ENCODE measurements at places on chromosomes 5 and 9.

GRCh38 chr5:73701566-73701965 lies 75.6 kb downstream of the ARHGEF28 start:
- DNase-seq: no peak

DNA sequence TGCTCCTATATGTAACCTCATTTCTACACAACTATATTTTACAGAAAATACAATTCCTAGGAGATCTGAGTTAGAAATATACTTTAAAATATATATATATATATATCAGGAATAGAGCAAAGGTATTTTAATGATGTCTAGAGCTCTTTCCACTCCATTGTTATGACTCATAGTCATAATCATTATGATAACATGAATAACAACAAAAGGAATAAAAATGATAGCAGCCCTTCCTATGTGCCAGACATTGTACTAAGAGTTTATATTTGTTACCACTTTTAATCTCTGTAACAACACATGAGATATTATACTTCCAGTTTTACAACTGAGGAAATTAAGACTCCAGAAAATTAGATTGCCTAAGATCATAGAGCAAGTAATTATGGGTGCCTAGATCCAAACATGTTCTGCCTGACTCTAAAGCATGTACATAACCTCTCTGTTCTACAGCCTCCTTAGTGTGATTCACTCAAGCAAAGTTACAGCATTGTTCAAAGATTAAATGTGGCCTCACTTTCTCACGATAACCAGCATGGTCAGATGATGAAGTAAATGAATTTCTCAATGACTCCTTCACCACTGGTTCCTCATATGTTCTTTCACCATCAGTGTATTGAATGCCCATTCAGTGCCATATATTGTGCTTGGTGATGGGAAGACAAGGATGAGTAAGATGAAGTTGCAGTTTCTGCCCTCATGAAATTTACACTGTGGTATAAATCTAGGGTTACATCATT lies 452.1 kb downstream of the EFNA5 start:
- no peak for DNase-seq

DNA sequence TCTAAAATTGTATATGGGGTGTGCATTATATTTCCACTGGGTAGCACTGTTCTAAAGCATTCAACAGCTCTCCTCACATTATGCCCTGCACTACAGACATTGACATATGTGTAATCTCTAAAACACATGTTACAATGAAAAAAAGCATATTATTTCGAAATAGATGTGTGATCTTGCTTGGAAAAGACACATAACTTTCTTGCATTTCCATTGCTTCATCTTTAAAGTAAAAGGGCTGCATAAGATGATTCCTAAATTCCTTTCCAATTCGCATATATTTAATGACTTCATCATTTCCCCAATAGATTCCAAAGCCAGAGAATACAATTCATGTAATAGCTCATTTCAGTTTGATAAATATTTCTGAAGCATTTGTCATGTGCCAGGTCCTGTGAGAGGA lies 566.9 kb downstream of the PDE4D start:
- no peak for DNase-seq

- peak; percentile 46 for DNase-seq
These were observed 103.8 kb downstream of the RPS23 start for GRCh38 chr5:82174128-82174918.

GRCh38 chr9:135502873-135503321 lies 2.4 kb downstream of the MRPS2 start:
- DNase-seq: no peak

DNA sequence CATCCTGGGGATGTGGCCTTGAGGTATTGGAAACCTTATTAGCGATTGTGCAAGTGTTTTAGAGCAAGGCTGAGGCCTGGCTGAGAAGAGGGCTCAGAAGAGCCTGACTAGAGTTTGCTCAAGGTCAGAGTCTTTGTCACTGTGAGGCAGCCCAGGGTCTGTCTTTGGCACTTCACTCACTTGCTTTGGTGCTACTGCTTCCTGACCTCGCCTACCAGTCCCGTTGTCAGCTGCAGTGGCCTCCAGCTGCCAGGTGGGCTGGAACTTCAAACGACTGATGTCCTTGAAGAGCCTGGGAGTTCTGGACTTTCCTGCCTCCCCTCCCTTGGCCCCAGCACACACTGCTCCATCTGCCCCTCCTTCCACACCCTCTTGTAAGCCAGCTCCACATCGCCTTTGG lies 228.0 kb downstream of the SNX18 start:
- no peak for DNase-seq

DNA sequence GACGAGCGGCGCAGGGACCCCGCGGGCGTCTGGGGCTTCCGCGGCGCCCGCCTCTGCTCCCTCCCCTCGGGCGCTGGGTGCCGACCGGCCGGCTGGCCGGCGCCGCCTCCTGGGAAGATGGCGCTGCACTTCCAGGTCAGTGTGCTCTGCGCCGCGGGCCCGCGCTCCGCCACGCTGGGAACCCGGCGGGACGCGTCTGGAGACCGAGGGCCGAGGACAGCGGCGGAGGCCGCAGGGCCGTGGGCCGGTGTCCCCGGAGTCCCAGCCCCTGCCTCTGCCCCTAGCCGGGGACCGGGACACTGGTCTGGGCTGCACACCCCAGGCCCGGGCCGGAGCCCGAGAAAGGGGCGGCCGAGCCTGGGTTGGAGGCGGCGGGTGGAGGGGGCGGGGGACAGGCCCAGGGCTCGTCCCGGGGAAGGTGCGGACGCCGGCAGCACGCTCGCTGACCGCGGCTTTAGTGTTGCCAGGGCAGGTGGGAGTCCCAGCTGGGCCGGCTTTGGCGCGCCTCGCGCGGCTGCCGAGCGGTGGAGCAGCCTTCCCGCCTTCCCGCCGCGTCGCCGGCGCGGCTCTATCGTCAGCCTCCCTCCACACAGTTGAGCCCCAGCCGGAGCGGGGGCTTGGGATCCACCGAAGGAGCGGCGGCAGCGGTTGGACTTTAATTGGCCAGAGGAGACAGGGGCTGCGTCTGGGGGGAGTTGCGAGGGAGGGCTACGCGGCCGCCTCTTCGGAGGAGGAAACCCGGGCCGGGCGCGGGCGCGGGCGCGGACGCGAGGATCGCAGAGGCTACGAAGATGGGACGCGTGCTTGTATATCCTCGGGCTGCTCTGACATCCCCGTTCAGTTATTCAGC lies at the start of gene RANBP17:
TSS of gene RANBP17 (plus strand) at position 102 of the 850 bp plus-strand sequence.
- DNase-seq: no peak

DNA sequence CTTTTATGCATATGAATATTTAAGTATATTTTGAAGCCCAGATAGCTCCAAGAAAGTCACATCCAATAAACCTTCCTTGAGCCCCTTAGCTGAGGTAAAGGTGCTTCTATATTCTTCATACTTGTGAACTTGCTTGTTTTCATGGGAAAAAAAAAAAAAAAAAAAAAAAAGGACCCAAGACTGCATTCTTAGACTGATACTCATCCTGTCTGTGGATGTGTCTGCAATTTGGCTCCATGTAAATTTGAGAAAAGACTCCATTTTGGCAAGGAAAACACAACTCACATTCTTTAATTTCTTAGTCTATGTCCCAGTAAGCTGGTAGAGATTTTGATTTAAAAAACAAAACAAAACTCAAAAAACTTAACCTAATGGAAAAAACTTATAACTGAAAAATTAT lies 238.3 kb downstream of the FBXL17 start:
- no peak for DNase-seq

DNA sequence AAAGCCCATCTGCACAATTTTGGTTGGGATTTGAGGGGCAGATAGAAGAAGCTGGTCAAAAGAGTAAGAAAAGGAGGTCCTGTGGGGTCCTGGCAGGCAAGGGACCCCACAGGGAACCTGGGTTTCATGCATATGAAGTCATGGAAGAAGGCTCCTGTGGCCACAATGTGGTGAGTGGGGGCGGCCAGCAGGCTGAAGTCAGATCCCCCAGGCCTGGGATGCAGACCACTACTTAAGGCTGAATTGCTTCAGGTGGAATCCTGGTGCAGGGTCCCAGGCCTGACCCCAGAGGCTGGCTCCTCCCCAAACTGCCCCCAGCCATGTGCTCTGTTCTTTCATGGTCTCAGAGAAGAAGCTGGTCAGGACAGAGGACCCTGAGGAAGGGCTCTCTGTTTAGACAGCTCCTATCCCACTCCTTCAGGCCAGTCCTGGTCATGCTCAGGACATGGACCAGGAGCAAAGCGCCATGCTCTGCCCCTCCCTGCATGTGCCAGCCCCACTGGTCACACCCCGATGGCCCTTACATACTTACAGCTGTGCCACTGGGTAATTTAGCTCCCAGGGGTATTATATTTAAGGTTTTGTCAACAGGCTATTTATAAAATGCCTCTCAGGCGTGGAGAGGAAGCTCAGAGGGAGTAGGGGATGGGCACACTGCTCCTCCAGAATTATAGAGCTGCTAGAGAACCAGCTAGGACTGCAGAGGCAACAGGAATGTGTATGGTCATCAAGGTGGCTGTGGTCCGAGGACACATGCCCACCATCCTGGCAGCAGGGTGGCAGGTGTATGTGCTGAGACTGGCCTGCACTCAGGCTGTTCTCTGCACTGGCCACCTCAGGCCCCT lies 33.4 kb downstream of the C5orf15 start:
- no peak for DNase-seq

DNA sequence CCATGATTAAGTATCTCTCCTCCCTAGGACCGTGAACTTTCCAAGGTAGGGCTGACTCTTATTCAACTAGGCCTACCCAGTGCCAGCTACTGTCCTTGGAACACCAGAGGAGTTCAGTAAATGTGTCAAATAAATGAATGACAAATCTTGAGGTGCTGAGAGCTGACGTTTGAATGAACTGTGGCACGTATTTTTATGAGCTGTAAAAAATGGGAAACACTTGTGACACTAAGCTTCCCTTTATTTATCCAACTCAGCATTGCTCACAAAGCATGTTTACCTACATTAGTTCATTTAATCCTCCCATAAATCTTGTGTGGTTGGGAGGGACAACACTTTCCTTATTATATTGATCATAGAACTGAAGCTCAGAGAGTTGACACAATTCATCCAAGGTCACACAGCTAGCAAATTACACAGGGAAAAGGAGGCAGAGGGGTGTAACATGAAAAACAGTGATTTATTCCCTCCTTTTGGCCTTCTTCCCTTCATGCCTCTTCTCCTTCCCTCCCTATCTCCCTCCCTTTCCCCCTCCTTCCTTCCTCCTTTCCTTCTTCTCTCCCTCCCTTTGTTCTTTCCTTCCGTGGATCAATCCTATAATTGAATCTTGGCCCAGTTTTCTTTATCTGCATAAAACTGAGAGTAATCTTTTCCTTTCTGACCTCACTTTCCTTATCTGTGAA lies 412.6 kb downstream of the DMRT2 start:
- no peak for DNase-seq

- DNase-seq: no peak
These were observed 1.5 kb upstream of the TEX10 start for GRCh38 chr9:100354121-100354800.

- DNase-seq: no peak
These were observed 271.6 kb upstream of the MAP3K1 start for GRCh38 chr5:56543441-56544388.

- DNase-seq: no peak
These were observed 63.9 kb downstream of the MAT2B start for GRCh38 chr5:163569284-163569683.

DNA sequence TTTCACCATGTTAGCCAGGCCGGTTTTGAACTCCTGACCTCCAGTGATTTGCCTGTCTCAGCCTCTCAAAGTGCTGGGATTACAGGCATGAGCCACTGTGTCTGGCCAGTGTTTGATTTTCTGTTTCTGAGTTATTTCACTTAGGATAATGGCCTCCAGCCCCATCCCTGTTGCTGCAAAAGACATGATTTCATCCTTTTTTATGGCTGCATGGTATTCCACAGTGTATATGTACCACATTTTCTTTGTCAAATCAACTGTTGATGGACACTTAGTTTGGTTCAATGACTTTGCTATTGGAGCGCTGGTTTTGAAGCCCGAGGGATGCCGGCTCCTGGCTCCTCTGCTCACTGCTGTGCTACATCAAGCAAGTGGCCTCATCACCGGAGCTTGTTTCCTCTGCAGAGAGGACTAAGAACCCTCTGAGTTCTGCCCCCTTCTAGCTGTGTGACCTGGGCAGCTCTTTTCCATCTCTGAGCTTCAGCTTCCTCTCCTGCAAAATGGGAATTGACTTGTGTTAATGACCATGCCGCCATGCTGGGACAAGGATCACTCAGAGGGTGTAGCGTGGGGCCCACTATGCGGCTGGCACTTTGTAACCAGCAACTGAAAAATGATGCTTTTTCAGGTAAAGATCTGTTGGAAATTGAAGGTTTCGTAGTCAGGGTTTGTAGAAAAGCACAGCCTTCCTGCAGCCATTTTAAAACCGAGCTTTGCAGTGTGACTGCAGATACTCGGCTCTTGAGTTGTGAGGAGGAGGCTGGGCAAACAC lies 4.6 kb upstream of the NEURL1B start:
- no peak for DNase-seq

- DNase-seq: no peak
These were observed 105.5 kb upstream of the PITX1 start for GRCh38 chr5:135139381-135140134.

DNA sequence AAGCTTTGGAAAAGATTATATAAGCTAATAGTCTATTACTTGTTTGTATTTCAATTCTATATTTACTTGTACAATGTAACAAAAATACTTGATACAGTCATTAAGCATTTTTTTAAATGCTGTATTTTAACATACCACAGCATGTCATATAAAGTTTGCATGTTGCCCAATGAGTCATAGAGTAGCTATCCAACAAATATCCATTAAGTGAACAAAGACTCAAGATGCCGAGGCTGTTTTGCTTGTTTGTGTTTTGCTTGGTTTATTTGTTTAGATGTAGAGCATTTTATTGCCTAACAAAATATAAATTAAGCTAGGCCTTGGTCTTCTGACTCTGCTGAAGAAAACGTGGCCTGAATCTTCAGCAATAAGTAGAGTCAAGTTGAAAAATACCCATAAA lies 1584.3 kb upstream of the NUDT12 start:
- no peak for DNase-seq

GRCh38 chr5:23996525-23996924 lies 489.1 kb downstream of the PRDM9 start:
- no peak for DNase-seq

- no peak for DNase-seq
These were observed 522.9 kb downstream of the CCDC171 start for GRCh38 chr9:16075696-16076095.

DNA sequence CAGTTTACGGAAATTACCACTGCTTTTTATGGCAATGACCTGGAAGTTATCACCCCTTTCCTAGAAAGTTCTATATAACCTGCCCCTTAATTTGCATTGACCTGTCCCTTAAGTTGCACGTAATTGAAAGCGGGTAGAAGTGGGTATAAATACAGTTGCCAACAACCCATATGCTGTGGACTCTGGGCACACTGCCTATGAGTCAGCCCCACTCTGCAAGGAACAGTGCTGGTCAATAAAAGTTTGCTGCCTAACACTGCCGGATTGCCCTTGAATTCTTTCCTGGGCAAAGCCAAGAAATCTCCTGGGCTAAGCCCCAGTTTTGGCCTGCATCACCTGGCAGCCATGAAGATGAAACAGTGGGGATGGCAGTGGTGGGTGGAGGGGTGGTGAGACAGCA lies 23.9 kb upstream of the CLPTM1L start:
- no peak for DNase-seq

DNA sequence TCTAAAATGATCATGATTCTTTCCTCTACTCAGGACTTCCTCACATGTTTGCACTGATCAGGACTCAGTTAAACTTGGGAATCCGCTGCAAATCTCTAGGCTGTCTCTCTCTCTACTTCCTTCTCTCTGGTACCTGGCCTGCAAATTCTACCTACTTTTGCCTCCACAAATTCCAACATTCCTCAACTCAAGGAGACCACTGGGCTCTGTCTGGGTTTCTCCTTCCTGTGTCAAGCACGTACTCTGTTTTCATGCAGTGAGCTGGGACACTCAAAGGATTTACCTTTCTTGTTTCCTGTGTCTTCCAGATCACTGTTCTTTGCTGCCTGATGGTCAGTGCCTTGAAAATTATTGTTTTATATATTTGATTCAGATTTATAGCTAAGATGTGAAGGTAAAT lies 45.9 kb upstream of the ANKRD31 start:
- DNase-seq: no peak

- DNase-seq: no peak
These were observed 326.5 kb downstream of the SH3GL2 start for GRCh38 chr9:17905366-17905765.
